ENCODE measurements at places on chromosomes 16 and 17. TPM values are rescaled to one million over a fixed set of nuclear protein-coding genes. Genes with fewer than 3 reads are reported as not detected.

- DNase-seq = peak; percentile 60
Observed at GRCh38 chr16:88804552-88805339, 1.2 kb downstream of the CDT1 start.

Gene GDPD1
- total RNA-seq = 6.4 TPM

DNA sequence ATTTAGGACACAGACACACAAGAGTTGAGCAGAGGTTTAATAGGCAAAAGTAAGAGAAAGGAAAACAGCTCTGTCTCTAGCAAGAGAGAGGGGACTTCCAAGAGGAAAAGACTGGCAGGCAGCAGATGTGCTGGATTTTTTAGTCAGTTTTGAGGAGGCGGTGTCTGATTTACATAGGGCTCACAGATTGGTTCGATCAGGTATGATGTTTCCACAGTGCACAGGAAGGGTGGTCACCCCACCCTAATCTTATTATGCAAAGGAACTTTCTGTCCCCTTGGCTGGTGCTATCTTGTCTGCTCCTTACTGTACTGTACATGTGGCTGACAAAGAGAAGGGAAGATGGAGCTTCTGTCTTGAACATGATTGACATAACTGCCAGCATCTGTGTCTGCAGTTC is 25.3 kb downstream of the BFAR start:
- no peak for DNase-seq

DNA sequence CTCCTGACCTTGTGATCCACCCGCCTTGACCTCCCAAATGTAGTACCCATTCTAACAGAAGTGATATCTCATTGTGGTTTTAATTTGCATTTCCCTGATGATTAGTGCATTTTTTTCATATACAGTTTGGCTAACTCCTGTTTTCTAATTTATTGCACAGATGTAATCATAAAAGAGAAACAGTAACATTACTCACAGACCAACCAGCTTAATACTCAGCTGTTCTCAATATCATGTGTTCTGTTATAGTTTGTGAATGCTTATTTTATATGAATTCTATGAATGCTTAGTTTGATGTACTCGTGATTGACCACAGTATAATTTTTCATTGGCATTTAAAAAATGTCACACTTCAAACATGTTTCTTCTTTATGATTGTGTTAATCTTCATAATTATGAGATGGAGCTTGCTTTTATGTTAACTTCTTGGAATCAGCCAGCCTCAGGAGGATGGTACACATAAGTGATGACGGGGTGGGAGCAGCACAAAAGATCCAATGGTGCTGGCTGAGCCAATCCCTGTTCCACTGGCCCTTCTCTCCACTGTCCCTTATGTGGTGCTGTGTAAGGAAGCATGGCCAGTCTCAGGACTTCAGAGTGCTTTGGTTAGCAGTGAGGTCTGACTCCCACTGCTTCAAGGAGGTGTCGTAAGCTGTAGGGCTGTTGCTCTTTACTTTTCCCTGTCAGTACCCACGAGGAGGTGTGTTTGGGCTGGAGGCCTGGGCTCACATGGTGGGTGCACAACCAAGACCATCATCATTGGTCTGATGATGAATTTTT is 191.0 kb downstream of the SPECC1 start:
- DNase-seq = no peak

DNA sequence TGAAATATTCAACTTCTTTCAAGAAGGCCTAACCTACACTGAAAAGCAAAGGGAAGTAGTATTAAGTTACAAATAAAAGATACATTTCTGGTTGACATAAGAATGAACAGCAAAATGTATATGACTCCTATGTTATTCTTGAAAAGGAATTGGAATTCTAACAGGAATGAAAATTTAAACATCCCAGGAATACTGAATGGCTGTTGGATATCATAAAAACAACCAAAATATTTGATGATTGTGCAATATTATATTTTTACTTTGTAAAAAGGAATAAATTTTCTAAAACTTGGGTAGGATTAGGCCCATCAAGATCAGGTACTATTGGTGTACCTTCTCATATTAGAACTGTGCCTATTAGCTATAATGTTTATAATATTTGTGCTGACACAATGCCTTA is 50.0 kb downstream of the CYB5B start:
- DNase-seq = no peak

- no peak for DNase-seq
Observed at GRCh38 chr17:70791748-70792443, 622.6 kb downstream of the KCNJ2 start.

Gene RAB11FIP3
- total RNA-seq = 37.9 TPM

Gene KRT39
- not detected for total RNA-seq

Gene KRTAP4-1
- not detected for total RNA-seq

- DNase-seq = no peak
Observed at GRCh38 chr16:30369938-30370455, 297 bp downstream of the TBC1D10B start.

DNA sequence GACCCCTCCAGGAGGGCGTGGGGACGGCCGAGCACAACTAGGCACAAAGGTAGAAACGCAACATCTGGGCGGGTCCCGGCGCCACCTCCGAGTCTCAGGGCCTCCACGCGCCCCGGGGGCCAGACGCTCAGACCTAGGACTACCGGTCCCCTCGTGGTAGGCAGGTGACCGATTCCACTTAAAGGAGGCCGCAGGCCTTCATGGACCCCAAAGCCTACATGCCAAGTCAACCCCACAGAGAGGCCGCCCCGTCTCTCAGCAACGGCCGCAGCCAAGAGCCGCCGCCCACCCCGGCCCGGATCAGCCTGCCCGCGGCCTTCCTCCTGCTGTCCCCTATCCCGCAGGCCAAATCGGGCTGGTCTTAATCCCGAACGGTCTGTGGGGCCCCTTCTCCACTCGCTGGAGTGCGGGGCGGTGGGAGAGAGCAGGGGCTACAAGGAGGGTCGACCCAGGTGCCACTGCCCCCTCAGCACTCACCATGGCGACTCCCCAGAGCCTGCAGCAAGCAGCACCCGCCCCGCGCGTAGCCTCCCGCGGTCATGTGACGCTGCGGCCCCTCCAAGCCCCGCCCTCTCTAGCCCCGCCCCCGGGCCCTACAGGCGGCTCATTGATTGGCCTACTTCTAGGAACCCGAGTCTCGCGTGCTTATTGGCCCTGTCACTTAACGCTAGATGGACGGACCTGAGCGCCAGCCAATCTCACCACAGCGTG is at the start of gene VPS35:
TSS of gene VPS35 (minus strand) at position 525 of the 711 bp plus-strand sequence. CDS start at position 480, 45 bp downstream.
- peak; percentile 100 for DNase-seq

Gene SLFN12
- total RNA-seq = 12.2 TPM

Gene DNAH9
- total RNA-seq = 0.14 TPM

Gene STH
- total RNA-seq = not detected

Gene PDILT
- not detected for total RNA-seq

DNA sequence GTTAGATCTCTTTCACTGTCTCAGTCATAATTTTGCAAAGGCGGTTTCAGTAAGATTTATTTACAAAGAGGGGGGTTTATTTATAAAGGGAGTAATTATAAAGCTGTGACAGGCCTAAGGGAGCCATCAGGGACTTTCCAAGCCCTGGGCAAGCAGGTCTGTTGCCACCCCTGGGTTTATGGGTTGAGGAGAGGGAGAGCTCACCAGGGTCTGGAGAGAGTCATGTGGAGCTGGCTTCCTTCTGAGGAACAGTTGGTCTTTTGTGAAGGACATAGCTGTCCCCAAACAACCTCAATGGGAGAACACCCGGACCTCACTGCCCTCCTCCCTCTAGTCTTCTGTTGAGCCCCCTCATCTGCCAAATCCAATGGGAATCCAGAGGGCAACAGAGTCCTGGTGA is 9.8 kb downstream of the ITGAM start:
- DNase-seq = no peak

- no peak for DNase-seq
Observed at GRCh38 chr16:1134776-1135458, 18.0 kb upstream of the CACNA1H start.

GRCh38 chr16:85798901-85799496 is 345 bp downstream of the EMC8 start:
- peak; percentile 25 for DNase-seq

- DNase-seq = peak; percentile 57
Observed at GRCh38 chr17:15262291-15263205, 2.6 kb downstream of the PMP22 start.

- no peak for DNase-seq
Observed at GRCh38 chr17:27646232-27646631, 15.2 kb downstream of the LGALS9 start.

GRCh38 chr16:86466696-86467406 is 43.5 kb upstream of the FOXF1 start:
- DNase-seq = no peak

GRCh38 chr16:18788828-18789514 is 1.2 kb downstream of the RPS15A start:
- DNase-seq = no peak

DNA sequence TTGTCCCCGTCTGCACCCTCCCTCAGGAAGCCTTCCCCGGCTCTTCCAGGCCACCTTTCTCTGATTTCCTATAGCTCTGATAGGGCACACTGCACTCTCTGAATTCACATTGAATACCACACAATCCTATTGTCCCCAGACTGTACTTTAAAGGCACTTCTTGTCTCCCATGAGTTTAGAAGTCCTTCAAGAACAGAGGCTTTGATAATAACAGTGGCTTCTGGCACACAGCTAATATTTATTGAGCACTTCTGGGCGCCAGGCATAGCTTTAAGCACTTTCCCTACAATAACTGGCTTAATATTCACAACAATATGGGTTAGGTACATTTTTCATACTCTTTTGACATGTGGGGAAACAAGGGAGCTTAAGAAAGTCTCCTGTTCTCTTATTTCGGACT is 169.7 kb upstream of the IRX6 start:
- no peak for DNase-seq

DNA sequence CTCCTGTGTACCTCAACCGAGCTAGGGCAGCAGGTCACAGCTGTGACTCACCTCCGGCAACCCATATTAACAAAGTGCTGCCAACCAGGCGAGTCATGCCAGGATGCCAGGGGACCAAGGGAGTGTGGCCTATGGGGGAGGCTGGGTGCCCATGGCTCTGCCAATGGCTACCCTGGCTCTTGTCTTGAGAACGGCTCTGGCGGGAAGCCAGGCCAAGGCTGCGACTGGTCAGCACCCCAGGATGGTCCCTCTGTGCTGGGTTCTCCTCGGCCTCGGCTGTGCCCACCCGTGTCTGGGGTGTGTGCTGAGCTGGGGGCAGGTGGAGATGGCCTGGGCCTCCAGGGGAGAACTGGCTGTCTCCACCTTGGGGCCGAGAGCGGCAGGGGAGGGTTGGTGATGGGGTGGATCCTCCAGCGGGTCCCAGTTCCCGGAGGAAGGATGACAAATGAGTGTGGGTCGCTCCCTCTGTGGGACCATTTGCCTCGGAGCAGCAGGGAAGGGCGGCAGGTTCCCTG is 75.8 kb downstream of the MRC2 start:
- no peak for DNase-seq

Gene IGF2BP1
- 434 TPM for total RNA-seq

Gene PLXDC1
- 4.1 TPM for total RNA-seq

GRCh38 chr17:75475144-75475835 is 18.9 kb downstream of the TMEM94 start:
- DNase-seq = no peak

Gene GPR142
- not detected for total RNA-seq

Gene CDK5R1
- total RNA-seq = 9.2 TPM
